ENCODE measurements at places on chromosomes 1 and 21.
A peak's percentile ranks its signal among the peaks of the same experiment; 100 is the strongest.

DNA sequence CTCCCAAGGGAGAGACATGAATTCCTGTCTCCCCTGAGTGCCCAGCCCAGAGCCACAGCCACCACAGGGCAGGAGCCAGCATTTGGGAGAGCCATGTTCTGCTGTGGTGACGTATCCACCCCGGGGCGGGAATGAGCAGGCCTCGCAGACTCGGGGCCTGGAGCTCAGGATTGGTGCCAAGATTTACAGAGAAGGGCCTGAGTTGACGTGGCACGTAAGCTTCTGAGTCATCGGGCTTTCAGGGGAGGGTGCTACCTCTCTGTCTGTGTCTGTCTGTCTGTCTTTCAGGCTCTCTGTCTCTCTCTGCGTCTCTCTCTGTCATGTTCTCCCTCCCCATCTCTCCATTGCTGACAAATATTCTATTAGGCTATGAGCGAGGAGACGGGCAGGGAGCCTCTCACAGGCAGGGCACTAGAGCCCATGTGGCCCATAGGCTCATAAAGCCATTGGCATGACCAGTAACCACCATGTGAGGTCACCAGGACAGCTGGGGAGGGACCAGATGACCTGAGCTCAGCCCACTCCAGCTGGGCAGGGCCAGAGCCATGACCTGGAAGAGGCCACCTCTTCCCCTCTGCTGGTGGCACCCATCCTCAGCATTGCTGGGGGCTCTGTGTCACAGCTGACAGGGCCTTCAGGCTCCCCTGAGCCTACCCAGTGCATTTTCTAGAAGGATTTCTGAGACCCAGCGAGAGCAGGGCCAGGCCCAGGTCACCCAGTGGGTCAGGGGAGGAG lies 300.0 kb upstream of the VAMP3 start:
- peak; percentile 88 for DNase-seq

GRCh38 chr1:214362188-214362882 lies 81.4 kb downstream of the SMYD2 start:
- DNase-seq = no peak

GRCh38 chr1:238281418-238281817 lies 390.7 kb upstream of the ZP4 start:
- DNase-seq = no peak

DNA sequence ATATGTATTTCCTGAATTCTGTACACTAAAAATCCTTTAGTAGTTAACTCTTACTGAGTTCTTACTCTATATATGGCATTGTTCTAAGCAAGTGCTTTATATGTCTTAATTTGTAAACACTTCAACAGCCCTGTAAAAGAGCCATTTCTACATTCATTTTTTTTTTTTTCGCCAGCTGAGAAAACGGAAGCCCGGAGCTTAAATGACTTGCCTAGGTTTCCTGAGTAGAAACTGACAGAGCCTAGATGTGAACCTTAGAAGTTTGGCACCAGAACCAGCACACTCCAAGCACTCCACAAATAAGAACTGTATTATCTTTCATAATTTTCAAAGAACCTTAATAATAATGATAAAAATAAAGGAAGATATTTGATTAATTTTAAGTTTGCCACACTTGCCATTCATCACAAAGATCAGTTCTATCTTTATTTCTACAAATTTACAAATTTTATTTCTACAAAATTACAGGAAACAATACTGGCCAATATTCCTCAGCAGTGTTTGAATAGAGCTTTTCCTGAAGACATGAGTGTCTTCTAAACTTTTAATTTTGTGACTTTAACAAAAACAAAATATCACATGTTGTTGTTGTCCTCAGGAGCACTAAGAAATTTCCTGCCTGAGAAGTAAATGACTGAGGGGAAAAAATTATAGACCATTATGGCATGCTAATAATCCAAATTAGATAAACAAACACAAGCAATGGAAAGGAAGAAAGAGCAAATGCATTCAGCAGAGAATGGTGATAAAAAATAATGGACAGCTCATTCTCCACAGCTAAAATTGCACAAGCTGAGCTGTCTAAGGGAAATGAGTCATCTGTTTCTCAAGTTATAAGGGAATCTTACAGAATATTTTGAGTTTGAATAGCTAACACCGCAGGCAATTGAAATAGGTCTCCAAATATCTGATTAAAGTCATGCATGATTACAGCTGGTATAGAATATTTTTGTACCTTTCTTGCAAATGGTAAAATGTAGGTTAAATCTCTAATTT lies 71.2 kb downstream of the DPYD start:
- DNase-seq = peak; percentile 30

DNA sequence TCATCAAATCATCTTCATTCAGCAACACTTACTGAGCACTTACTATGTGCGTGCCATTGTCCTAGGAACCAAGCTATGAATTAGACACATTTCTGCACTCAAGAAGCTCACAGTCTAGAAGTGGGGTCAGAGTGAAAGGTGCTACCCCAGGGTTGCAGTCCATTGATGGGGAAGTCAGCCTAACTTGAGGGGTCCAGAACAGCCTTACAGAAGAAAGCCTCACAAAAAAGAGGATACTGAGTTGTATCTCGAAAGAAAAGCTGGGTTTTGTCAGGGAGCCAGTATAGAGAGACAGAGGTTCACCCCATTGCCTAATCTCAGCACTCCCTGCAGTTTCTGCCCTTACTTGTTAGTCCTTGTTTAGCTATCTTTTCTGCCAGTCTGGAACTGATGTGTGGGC lies 153.1 kb upstream of the JUN start:
- DNase-seq = no peak

DNA sequence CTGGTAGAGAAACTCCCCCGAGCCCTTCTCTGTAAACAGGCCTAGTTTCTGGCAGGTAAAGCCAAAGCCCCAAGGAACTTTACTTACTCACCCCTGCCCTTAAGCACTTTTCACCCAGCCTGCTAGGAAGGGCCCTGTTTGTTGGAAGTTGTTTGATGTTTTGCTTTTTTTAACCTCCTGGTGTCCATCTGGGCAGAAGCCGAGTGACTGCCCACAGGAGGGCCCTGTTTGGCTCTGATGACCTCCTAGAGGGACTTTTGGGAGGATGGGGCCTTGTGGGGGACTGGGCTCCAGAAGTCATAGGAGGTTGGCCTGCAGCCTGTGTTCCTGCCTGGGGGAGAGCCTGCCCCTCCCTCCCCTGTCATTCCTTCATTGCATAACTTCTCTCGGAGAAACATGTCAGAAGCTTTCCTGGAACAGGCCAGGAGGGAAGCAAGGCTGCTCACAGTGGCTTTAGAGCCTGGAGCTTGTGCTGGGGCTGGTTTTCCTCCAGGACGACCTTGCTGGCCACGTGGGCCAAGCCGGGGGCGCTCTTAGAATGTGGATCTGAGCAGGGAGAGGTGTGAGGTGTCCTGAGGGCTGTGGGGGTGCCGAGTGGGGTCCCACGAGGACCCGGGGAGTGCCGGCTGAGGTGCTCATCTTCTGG lies 33.9 kb downstream of the COQ8A start:
- DNase-seq = no peak

- DNase-seq = peak; percentile 59
These were observed 7.3 kb downstream of the KIAA2013 start for GRCh38 chr1:11918799-11919519.

GRCh38 chr1:111503585-111504060 lies at the start of the genes ADORA3 and TMIGD3:
Gene ADORA3, minus strand, starts transcription at chr1:111503633. Its CDS starts 279 bp downstream, at chr1:111503354.
Gene TMIGD3, minus strand, starts transcription at chr1:111503633. Its CDS starts 279 bp downstream, at chr1:111503354.
- no peak for DNase-seq

GRCh38 chr1:184626076-184627006 lies 128.3 kb downstream of the EDEM3 start:
- no peak for DNase-seq

DNA sequence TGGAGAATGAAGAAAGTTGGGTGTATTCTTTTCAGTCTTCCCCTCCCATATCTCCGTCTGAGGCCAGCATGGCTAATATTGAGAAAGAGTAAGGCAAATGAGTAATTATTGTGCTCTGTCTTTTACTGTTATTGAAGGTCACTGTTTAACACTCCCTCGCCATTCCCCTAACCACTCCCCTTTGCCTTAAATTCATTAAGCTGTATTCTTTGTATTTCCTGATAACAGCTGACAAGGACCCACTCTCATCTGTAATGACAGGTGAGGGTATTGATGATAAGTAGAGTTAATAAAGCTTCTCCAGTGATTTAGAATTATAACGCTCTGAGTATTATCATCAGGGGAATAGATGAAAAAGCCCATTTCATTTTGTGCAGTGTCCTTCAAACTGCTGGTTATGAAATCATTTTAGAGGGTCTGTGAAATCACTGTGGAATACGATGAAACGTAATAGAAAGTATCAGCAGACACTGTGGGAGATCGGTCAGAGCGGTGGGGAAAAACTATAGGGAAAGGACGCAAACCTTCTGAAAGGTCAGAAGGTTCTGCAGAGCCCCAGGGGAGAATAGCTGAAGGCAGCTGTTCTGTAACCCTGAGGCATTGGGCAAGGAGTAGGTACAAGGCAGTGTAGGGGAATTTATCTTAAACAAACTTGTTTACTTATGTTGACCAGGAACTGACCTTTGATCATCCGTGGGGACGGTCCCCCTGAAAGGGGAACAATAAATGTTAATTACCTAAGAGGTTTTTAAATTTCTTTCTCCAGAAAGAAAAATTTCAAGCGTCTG lies 46.3 kb upstream of the CACYBP start:
- no peak for DNase-seq

GRCh38 chr1:193418745-193419058 lies 232.3 kb upstream of the B3GALT2 start:
- DNase-seq = no peak

DNA sequence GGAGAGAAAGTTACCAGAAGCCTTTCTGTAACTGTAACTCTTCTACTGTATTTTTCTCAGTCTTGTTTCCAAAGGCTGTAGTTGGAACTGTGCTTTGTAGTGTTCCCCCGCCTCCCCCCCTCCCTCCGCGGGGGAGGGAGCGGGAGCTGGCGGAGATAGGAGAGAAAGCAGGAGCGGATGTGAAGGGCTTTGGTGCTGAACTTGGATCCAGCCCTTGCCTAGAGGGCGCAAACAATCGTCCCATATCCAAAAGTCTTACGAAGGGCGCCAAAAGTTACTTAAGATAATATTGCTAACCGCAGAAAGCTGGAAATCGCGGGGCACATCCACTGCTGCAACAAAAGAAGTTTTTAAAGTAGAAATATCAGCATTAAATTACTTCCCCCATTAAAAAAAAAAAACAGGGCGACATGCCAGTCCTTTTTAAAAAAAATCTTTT lies 2.4 kb upstream of the NFIA start:
- no peak for DNase-seq

Data from H54 (cell line).